A172 (cell line): ENCODE measurements at places on chromosomes 4 and X. TPM values are rescaled to one million over a fixed set of nuclear protein-coding genes. Genes with fewer than 3 reads are reported as not detected.

- no peak for DNase-seq
Observed at GRCh38 chr4:158817562-158818296, 48.9 kb downstream of the FNIP2 start.

Gene NXF2B
- 0.29 and 1.2 TPM in 2 replicates for total RNA-seq

Gene ATP2B3
- not detected in 2 replicates for total RNA-seq

Gene PASD1
- total RNA-seq, result not detected in 2 replicates
